Peyer's patch (tissue), 4 donors: ENCODE measurements at places on chromosomes 7 and 10. TPM values are rescaled to one million over a fixed set of nuclear protein-coding genes. Genes with fewer than 3 reads are reported as not detected.

GRCh38 chr10:124262234-124262865 is 156.4 kb downstream of the OAT start:
- no peak overlapping the region for H3K4me3 ChIP-seq
- no peaks in the 10 kb centered on the region for H3K27me3 ChIP-seq
- no peak for DNase-seq
- no peaks in the 10 kb centered on the region for H3K4me1 ChIP-seq

- no peaks in the 10 kb centered on the region for H3K36me3 ChIP-seq
- no peak for DNase-seq
- no peak overlapping the region for H3K4me3 ChIP-seq
- no peaks in the 10 kb centered on the region for H3K4me1 ChIP-seq
- H3K27me3 ChIP-seq: no peaks in the 10 kb centered on the region
- no peak overlapping the region for H3K27ac ChIP-seq
These were observed 189.0 kb downstream of the ANKRD30A start for GRCh38 chr10:37314350-37314749.

DNA sequence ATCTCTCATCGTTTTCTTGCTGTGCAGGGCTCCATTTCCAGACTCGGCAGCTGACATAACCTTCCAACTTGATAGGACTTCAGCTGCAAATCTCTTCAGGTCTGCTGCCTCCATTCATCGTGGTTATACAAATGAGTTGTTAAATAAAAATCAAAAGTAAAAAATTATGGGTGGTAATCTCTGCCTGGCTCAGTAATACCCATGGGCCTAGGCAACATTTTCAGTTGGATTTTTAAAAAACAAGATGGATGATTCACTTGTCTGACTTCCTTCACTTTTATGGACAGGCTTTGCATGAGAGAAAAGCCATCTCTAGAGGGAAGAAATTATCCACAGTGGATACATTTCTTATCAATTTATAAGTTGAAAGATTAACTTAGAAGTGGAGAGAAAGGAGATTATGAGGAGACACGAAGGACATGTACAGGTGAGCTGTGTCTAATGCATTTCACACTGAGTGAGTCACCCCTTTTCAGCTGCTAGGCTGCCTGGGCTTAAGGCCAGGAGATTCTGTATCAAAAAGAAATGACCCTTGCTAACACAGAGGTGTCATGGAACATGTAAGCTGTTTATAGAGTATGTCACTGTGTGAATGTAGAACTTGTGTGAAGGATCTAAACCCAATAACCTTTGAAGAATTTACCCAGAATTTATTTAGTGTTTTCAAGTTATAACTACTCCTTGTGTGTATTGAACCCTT is 495.1 kb downstream of the AUTS2 start:
- no peaks in the 10 kb centered on the region for H3K27me3 ChIP-seq
- no peak overlapping the region for H3K4me3 ChIP-seq
- DNase-seq: no peak
- H3K36me3 ChIP-seq: no peaks in the 10 kb centered on the region
- no peaks in the 10 kb centered on the region for H3K4me1 ChIP-seq

- no peaks in the 10 kb centered on the region for H3K36me3 ChIP-seq
- DNase-seq: no peak
- no peaks in the 10 kb centered on the region for H3K27me3 ChIP-seq
- H3K4me3 ChIP-seq: no peak overlapping the region
These were observed 18.8 kb upstream of the MINDY3 start for GRCh38 chr10:15879058-15879457.

- peaks cover 5% of the 10 kb centered on the region for H3K4me1 ChIP-seq
- no peak overlapping the region for H3K27ac ChIP-seq
- H3K36me3 ChIP-seq: no peaks in the 10 kb centered on the region
- no peak overlapping the region for H3K4me3 ChIP-seq
These were observed 391.7 kb downstream of the TFEC start for GRCh38 chr7:115638853-115639252.

DNA sequence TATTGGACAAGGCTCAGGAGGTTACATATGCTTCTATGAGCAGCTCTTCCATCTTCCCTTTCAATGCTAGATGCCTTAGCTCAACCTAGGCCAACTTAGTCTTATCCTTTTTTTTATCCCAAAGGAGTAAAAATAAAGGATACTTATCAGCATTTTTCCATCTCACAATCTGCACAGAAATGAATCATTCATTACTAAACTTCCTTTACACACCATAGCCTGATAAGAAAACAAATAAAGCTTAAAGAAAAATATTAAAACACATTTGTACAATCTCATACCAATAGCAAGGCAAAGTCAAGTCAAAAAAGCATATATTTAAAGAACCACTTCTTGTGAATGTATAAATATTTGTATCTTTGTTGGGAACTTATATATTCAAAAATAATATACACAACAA is 407.4 kb downstream of the GRM8 start:
- no peaks in the 10 kb centered on the region for H3K27me3 ChIP-seq
- no peak overlapping the region for H3K4me3 ChIP-seq
- DNase-seq: no peak
- H3K4me1 ChIP-seq: no peaks in the 10 kb centered on the region
- H3K36me3 ChIP-seq: no peaks in the 10 kb centered on the region

DNA sequence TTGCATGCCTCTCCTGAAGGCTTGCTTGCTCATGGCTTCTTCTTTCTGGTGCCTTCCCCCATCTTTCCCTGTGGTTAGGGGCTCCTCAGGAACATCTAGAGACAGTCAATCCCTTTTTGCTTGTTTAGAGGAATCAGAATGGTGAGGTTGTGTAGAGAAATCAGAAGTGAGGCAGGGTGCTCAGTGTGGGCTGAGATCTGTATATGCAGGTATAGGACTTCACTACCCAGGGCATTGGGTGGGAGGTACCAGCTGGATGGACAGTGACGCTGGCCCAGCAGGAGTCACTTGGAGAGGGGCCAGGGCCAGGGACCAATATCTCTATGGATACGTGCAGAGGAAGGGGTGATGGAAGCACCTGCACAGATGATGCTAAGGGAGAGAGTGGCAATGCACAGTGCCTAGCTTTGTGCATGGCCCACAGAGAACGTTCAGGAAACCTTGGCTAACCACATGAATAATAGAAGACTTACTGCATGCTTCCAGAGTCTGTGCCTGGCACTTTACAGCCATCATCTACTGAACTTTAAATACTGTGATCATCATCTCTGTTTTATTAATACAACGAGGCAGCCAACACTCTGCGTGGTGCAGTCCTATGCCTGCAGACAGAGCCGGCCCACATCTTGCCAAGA is 255.2 kb downstream of the ABCA13 start:
- H3K27me3 ChIP-seq: no peaks in the 10 kb centered on the region
- no peak overlapping the region for H3K27ac ChIP-seq
- no peaks in the 10 kb centered on the region for H3K36me3 ChIP-seq

- DNase-seq: no peak
- H3K36me3 ChIP-seq: no peaks in the 10 kb centered on the region
- H3K27me3 ChIP-seq: no peaks in the 10 kb centered on the region
- no peak overlapping the region for H3K27ac ChIP-seq
- H3K4me3 ChIP-seq: no peak overlapping the region
These were observed 2.3 kb upstream of the PNPLA8 start for GRCh38 chr7:108528183-108528712.

DNA sequence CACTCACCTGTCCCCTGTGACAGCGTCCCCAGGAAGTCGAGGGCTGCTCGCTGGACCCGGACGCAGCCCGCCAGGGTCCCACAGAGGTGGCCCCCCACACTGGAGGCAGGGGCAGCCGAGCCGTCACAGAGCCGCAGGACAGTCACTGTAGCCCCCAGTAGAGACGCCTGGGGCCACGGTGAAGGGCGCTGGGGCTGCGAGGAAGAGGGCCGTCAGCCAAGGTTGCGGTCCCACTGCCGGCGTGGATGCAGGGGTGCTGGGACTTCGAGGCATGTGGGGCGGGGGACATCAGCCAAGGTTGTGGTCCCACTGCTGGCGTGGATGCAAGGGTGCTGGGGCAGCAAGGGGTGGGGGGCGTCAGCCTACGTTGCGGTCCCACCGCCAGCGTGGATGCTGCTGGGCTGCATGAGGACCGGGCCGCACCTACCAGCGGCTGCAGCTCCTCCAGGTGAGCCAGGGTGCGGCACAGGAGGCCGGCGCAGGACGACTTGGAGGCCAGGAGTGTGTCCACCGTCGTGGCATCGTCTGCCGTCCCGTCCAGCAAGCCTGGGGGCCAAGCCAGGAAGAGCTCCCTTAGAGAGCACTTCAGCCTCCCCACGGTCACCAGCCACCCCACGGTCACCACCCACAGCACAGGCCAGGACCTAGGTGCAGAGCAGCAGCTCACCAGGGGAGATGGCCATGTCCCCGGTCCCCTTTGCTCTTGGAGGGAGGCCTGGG is 13.9 kb downstream of the BRAT1 start:
- DNase-seq: no peak
- H3K4me1 ChIP-seq: no peaks in the 10 kb centered on the region
- no peak overlapping the region for H3K27ac ChIP-seq
- H3K36me3 ChIP-seq: no peaks in the 10 kb centered on the region

DNA sequence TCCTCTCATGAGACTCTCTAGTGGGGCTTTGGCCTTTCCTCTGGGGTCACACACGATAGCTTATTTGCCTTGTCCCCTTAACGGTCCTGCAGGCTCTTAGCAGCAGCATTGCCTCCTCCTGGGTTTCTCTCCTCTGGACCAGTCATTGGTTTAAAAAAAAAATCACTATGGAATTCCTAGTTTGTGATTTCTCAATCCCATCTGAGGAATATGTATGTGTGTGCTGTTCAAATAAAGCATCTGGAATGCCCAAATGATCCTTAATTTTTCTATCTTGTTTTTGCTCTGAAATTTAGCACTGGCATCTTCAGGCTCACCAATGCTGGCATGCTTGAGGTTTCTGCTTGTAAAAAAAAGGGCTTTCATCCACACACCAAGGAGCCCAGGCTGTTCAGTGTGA is 30.5 kb downstream of the ACTA2 start:
- H3K4me3 ChIP-seq: no peak overlapping the region
- no peak for DNase-seq

GRCh38 chr10:68110027-68110426 is 739 bp downstream of the MYPN start:
- H3K4me1 ChIP-seq: no peaks in the 10 kb centered on the region
- H3K36me3 ChIP-seq: no peaks in the 10 kb centered on the region
- DNase-seq: no peak
- no peak overlapping the region for H3K4me3 ChIP-seq
- H3K27me3 ChIP-seq: no peaks in the 10 kb centered on the region

GRCh38 chr10:84696610-84697009 is 368.2 kb downstream of the CCSER2 start:
- H3K27me3 ChIP-seq: no peaks in the 10 kb centered on the region
- H3K4me1 ChIP-seq: no peaks in the 10 kb centered on the region
- H3K4me3 ChIP-seq: no peak overlapping the region
- H3K27ac ChIP-seq: no peak overlapping the region
- DNase-seq: no peak

DNA sequence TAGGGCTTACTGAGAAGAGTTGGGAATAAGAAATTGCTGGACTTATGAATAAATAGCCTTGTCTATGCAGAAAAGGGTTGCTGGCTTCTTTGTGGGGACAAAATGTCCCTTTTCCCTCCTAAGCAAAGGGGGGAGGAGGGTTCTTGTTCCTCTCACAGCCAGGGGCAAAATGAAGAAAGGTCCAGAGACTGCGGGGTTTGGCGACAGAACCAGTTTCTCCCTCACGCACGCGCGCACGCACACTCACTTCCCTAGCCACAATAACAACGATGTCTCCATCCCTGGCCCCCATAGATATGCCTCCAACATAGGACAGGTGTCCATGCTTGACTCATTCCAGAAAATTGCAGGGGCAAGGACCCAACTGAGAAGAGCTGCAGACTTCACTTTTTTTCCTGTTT is 3.3 kb downstream of the ZMIZ1 start:
- H3K27me3 ChIP-seq: no peaks in the 10 kb centered on the region
- H3K4me1 ChIP-seq: peaks cover 16% of the 10 kb centered on the region
- no peaks in the 10 kb centered on the region for H3K36me3 ChIP-seq

DNA sequence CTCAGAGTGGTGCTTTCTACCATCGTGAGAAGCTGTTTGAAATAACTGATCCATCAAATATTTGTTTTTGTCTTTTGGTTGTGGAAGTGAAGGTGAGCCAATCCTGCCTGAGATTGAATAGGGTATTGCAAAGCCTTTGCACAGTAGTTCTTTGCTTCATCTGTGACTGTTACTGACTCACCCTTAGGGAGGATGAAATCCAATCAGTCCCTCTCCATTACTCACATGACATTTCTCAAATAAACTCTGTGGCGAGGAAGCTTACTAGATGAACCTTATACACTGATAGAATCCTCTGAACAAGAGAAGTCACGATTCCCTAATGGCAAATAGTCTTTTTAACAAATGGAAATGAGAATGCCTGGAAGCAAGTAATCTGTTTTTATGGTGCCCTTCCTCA is 31.9 kb downstream of the HEPACAM2 start:
- no peaks in the 10 kb centered on the region for H3K27me3 ChIP-seq
- H3K4me3 ChIP-seq: no peak overlapping the region
- no peaks in the 10 kb centered on the region for H3K4me1 ChIP-seq

GRCh38 chr7:24703296-24703695 is 54.0 kb downstream of the GSDME start:
- H3K4me3 ChIP-seq: no peak overlapping the region
- no peaks in the 10 kb centered on the region for H3K36me3 ChIP-seq
- DNase-seq: no peak
- H3K4me1 ChIP-seq: no peaks in the 10 kb centered on the region
- H3K27ac ChIP-seq: no peak overlapping the region
- H3K27me3 ChIP-seq: no peaks in the 10 kb centered on the region

DNA sequence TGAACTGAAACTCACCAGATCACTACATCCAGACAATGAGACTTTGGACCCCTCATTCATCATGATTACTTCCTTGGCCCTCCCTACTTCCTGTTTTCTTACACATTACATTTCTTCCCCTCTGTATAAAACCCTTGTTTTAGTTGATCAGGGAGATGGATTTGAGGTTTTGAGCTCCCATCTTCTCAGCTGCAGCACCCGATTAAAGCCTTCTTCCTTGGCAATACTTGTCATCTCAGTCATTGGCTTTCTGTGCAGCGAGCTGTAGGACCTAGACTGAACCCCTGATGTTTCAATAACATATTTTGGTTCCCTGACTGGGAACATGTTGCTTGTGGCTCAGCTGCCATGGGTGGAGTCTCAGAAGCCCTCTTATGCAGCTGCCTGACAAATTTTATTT is 33.1 kb downstream of the NOLC1 start:
- DNase-seq: no peak
- H3K4me3 ChIP-seq: no peak overlapping the region
- no peaks in the 10 kb centered on the region for H3K36me3 ChIP-seq
- H3K4me1 ChIP-seq: peaks cover 11% of the 10 kb centered on the region

GRCh38 chr10:43979551-43979950 is 330.9 kb upstream of the ZNF32 start:
- H3K4me3 ChIP-seq: no peak overlapping the region
- no peaks in the 10 kb centered on the region for H3K27me3 ChIP-seq
- no peaks in the 10 kb centered on the region for H3K36me3 ChIP-seq
- H3K4me1 ChIP-seq: no peaks in the 10 kb centered on the region

NPFFR1 gene
- total RNA-seq: not detected

SFRP5 gene
- 48.9 TPM for total RNA-seq

MYL10 gene
- not detected for total RNA-seq

DENND2A gene
- total RNA-seq: 11.9 TPM

HIBADH gene
- total RNA-seq: 36.0 TPM

SUGCT gene
- total RNA-seq: not detected

SPDYE2 gene
- total RNA-seq: not detected

NUTM2E gene
- total RNA-seq: not detected

CPA4 gene
- not detected for total RNA-seq
